ENCODE measurements at places on chromosomes 12 and 14.

DNA sequence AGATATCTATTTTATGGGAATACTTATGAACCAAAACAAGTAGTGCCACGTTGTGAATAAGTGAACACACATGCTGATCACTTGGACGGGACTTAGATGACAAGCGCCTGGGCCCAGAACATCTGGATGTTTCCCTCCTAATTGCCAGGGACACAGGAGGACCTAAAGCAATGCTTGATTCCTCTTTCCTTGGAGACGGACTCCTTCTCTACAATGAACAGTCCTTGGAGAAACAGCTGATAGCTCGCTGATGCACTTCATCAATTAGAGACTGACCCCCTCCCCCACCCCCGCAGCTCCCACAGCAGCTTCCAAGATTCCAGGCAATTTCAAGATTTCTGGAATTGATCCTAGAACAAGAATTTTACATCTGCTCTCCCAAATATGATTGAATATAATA is 86.4 kb downstream of the ST8SIA1 start:
- no peak for DNase-seq

GRCh38 chr14:92706386-92706785 is 42.0 kb downstream of the LGMN start:
- no peak for DNase-seq

GRCh38 chr14:95121911-95122620 is 35.3 kb downstream of the DICER1 start:
- no peak for DNase-seq

GRCh38 chr14:92340931-92341330 is 18.0 kb downstream of the SLC24A4 start:
- DNase-seq = no peak

DNA sequence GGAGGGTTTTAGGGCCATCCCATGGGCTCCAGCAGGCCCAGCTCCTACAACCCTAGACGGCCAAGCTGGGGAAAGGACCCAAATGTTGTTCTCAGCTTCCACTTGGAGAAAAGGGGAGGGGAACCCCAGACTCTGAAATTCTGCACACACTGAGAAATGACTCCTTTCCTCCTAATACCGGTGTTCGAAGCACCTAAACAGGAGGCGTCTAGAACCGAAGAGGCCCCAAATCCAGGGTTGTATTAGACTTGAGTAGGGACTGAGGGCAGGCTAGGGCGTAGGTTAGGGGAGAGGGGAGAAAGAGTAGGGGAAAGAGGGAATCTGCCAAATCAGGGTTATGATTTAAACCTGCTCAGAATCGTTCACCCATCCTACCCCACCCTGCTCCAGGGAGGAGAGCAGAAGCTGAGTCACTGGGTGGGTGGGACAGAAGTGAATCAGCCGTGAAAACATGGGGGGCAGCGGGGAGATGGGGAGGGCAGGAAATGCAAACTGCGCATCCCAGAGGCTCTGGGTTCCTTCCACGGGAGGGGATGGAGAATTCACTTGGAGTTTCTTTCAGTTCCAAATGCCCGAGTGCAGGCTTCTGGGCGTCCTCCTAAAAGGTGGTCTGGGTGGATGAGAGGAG is 1.0 kb downstream of the IGFBP6 start:
- peak; percentile 13 for DNase-seq

- no peak for DNase-seq
Observed at GRCh38 chr12:62866451-62867082, 68.4 kb downstream of the PPM1H start.

GRCh38 chr12:103161582-103162362 is 204.3 kb downstream of the ASCL1 start:
- no peak for DNase-seq

GRCh38 chr12:96025518-96025917 is 9.9 kb downstream of the LTA4H start:
- DNase-seq = no peak

- DNase-seq = no peak
Observed at GRCh38 chr12:87317302-87317701, 711.9 kb downstream of the C12orf50 start.

GRCh38 chr14:98290596-98290995 is 981.4 kb downstream of the BCL11B start:
- DNase-seq = no peak

DNA sequence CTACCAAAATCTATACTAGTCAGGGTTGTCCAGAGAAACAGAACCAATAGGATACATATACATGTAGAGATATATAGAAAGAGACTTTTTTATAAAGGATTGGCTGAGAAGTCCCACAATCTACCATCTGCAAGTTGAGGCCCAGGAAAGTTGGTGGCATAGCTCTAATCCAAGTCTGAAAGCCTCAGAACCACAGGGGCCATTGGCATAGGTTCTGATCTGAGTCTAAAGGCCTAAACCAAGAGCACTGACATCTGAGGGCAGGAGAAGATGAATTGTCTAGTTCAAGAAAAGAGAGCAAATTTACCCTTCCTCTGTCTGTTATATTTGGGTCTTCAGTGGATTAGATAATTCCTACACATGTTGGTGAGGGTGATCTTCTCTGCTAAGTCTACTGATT is 433.1 kb downstream of the ADAMTS20 start:
- no peak for DNase-seq

- DNase-seq = no peak
Observed at GRCh38 chr14:19823765-19824164, 20.2 kb downstream of the OR4N2 start.

DNA sequence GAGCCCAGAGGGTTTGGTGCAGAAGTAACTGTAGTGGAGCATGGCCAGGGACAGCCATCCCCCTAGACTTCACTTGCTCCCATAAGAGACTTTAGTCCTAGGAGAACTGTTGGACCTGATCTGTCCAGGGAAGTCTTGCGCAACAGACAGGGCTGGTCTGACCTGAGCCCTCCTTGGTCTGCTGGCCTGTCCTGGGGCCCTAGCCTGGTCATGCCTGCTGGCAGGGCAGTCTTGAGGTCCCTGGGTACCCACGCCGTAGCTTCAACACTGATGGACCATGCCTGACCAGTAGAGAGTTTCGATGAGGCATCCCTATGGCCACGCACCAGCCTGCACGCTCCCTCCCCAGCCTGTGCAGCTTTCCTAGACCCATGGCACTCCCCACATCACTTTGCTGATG is 305.7 kb downstream of the GPHN start:
- DNase-seq = no peak

DNA sequence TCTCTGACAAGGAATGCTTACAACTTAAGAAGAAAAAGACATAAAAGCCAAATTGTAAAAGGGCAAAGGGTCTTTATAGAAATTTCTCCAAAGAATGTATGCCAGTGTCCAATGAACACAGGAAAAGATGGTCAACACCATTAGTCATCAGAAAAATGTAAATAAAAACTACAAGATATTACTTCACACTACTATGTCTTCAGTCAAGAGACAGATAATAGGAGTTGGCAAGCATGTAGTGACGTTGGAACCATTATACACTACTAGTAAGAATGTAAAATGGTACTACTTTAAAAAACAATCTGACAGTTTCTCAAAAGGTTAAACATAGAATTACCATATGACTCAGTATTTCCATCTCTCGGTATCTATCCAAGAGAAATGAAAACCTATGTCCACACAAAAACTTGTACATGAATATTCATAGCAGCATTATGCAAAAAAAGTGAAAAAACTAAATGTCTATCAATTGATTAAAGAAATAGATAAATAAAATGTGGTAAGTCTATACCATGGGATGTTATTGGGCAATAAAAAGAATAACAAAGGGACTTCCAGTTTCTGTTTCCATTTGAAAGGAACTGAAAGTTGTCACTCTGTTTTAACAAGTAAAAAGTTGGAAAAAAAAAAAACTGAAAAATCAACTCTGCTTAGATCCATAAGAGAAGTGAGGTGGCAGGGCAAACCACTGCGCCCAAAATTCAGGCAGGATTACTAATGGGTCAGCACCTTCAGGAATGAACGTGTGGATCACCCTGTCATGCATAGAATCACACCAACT is 69.8 kb downstream of the ALG10B start:
- no peak for DNase-seq

- no peak for DNase-seq
Observed at GRCh38 chr14:75252254-75252837, 26.3 kb upstream of the FOS start.

DNA sequence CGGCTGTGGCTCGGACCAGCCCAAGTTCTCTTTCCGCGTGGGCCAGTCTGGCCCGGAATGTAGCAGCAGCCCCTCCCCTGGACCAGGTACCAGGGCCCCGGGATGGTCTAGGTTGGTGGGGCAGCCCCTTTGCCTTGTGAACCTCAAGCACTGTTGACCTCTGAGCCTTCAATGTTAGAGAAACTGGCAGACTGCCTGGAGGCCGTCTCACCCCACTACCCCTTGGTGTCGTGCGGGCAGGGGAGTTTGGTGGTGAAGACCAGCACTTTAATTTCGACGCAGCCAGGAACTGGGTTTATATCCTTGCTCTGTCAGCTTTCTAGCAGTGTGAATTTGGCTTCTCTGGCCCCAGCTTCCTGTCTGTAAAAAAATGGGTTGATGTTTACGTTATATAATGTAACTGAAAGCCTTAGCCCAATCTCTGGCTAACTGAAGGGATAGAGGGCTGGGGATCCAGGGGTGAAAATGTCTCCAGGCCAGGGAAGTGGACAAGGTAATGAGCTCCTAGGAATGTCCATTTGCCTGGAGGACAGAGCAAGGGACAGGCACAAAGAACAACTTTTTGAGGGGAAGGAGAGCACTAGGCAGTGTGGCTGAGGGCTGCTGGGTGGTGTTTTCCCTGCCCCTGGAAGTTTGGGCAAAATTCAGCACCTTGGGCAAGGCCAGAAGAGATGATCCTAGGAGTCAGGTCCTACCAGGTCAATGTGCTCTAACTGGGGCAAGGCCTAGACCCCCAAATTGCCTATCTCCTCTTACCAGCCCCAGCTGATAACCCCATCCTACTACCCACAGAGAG is 11.4 kb downstream of the MCRS1 start:
- DNase-seq = no peak

GRCh38 chr14:32702562-32702961 is 236.1 kb upstream of the NPAS3 start:
- DNase-seq = peak; percentile 36

DNA sequence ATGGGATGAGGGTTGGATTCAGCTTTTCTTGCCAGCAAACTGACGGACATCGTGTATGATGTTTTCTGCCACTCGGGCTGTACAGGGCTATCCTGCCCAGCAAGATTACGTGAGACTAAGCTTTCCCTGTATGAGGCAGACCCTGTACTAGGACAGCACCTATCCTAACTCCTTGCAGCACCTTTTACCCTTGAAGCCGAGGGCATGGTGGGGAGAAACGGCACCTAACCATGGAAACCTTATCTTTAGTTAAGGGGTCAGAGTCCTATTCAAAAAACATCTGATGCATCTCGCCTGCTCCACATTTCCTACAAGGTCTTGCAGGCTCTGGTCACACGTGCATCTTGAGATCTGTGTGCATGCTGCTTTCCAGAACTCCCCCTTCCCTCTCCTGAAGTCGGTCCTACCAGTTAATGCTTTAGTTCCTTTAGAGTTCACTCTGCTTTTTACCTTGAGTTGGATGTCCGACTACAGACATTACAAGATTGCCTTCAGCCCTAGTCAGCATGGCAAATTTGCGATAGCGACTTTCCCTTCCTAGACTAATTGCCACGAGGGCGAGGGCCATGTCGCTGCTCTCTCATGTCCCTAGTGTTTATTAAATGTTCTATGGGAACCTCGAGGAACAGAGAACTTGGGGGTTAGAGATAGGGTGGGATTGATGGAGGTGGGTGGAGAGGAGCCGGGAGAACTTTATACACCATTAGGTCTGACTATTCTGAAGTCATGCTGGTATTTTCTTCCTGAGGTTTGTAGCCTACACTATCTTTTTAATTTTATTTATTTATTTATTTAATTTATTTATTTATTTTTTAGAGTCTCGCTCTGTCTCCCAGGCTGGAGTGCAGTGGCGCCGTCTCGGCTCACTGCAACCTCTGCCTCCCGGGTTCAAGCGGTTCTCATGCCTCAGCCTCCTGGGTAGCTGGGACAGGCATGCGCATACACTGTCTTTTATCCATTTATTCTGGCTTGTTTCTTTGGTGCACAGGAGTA is 6.6 kb downstream of the RAN start:
- DNase-seq = no peak

- no peak for DNase-seq
Observed at GRCh38 chr12:13505636-13506035, 309.1 kb downstream of the EMP1 start.

All from anterior cingulate cortex (tissue), 58 donors.